Daoy (cell line): ENCODE measurements at places on chromosomes 2 and 18.

DNA sequence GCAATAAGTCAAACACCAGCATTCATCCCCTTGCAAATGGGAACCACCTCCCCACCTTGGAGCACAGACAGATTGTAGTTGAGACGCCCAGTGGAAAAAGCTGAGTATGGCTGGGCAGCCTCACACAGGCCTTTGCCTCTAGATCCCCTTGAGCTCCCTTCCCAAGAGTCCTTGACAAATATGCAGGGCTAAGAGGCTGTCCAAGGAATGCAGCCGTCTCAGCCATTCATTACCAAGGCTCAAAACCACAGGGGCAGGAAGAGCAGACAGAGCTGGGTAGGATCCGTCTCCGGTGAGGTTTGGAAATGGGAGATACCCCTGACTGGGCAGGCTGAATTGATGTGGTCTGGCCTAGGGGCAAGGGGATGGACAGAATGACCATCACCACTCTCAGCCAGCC lies 557.1 kb downstream of the TNS1 start:
- DNase-seq: no peak

GRCh38 chr18:69261406-69261805 lies 139.3 kb upstream of the DOK6 start:
- no peak for DNase-seq

GRCh38 chr2:96409081-96409819 lies 73.7 kb downstream of the NCAPH start:
- peak; percentile 79 for DNase-seq

- DNase-seq: no peak
Measured at GRCh38 chr18:13173578-13174145, 44.9 kb upstream of the LDLRAD4 start.

- DNase-seq: peak; percentile 54
Measured at GRCh38 chr2:173432049-173432754, 77.5 kb downstream of the CDCA7 start.

- peak; percentile 21 for DNase-seq
Measured at GRCh38 chr18:67425672-67426071, 90.8 kb downstream of the DSEL start.

DNA sequence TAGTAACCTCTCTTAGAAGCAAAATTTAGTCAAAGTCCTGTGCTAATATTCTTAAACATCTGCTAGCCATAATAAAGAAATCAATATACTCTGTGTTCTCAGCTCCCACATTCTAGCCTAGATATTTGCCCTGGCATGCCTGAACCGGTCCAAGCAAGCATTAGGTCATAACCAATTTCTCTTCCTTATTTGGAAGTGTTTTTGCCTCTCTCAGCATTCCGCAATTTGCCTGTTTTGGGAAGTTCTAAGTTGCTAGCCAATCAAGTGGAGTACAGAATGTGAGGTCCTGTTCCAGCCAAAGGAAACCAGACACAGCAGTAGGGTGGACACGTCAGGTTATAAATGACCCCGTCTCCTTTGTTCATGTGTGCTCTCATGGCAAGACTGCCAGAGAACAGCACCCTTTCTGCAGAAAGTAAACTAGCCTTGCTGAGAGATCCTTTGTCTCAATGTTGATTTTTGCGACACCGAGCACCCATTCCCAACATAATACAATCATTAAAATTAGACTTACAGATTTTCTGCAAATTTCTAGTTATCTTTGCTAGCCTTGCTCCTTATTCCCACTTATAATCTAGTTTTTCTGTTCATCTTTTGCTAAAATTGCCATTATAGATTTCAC lies 13.0 kb upstream of the SULT1C4 start:
- no peak for DNase-seq

- DNase-seq: no peak
Measured at GRCh38 chr2:232286001-232286868, 92.3 kb upstream of the ALPP start.

DNA sequence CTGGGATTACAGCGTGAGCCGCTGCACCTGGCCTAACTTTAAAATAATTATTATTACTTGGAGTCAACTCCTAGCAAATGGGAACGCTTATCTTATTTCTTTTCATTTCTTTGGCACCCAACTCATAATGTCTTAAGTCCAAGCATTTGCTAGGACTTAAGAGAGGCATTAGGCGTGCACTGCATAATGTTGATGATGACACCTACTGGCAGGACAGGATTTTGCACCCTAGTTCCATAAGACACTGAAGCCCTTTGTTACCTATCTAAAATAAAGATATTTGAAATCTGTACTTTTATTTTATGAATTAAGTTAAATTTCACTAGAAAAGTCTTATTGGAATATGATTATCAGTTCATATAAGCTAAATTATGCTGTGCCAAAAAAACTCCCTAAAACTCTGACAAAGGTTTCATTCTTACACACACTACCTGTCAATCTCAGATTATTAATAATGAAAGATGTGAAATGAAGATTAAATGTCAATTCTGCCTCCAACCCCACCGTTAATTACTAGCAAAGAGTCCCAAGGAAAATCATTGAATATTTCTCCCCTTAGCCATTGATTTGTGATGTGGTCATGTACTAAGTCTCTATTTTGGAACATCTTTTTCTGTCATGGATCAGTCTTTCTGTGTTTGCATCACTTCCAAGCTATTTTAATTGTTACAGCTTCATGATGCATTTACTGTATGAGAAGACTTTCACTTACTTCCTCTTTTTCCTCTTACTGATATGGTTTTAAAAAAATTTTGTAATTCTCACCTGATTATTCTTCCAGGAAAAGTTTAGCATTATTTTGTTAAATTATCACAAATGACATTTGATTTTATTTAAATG lies 12.7 kb upstream of the CDH2 start:
- peak; percentile 16 for DNase-seq

DNA sequence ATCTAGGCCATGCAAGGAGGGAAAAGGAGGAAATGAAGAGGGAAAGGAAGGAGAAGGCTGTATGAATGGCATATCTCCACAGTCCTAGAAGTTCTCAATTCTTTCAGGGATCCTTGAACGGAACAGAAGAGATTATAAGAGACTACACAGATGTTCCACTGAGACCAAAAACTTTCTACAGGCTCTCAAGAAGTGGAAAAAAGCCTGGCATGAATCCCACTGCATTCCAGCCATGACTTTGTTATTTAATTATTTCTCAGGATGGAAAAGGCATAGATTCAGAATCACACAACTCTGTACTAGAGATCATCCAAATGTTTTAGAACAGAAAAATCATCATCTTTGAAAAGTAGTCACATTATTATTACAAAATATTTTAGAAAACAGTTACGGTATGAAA lies 131.7 kb upstream of the CDH20 start:
- DNase-seq: no peak

DNA sequence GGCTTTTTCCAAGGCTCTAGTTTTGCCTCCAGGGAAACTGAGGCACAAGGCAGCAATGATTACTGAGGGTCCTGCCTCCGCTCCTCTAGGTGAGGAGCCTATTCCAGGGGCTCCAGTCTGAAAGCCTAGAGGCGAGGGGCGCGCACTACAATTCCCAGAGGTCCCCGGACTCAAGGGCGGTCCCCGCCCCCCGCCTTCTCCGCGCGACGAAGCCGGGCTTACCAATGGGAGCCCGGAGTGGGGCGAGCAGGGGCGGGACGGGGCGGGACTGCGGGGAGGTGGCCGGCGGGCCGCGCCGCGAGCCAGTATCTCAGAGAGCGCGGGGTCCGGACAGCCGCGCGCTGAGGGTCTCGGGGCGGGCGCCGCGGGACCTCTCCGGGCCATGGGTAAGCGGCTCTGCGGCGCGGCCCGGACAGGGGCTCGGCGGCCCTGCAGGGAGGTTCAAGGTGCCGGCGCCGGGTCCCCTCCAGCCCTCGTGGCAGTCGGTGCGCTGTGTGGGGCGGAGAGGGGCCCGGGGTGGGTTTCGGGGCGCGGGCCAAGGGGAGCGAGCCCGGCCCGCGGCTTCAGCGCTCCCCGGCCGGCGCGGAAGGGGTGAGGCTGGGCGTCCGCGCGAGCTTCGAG lies at the start of gene ARID5A:
Gene ARID5A, plus strand, starts transcription at position 308 of the 621 bp plus-strand sequence. Its CDS starts 75 bp downstream, at position 383.
- DNase-seq: peak; percentile 94

DNA sequence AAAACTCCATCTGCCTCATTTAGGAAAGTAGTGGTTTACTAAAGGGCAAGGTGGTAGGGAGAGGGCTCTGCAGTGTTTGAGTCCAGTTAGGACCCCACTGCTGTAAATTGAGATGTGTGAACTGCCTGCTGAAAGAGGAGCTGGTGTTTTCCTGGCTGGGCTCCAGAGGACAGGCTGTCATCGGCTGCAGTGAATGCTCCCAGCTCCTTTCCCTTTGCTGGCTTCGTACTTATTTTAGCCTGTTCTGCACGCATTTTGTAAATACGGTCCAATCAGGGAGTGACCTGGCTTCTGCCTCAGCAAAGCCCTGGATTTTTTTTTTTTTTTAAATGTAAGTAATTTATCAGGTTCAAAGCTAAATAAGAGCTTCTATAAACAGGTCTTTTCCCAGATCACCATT lies 37.5 kb downstream of the SLC4A3 start:
- DNase-seq: no peak

DNA sequence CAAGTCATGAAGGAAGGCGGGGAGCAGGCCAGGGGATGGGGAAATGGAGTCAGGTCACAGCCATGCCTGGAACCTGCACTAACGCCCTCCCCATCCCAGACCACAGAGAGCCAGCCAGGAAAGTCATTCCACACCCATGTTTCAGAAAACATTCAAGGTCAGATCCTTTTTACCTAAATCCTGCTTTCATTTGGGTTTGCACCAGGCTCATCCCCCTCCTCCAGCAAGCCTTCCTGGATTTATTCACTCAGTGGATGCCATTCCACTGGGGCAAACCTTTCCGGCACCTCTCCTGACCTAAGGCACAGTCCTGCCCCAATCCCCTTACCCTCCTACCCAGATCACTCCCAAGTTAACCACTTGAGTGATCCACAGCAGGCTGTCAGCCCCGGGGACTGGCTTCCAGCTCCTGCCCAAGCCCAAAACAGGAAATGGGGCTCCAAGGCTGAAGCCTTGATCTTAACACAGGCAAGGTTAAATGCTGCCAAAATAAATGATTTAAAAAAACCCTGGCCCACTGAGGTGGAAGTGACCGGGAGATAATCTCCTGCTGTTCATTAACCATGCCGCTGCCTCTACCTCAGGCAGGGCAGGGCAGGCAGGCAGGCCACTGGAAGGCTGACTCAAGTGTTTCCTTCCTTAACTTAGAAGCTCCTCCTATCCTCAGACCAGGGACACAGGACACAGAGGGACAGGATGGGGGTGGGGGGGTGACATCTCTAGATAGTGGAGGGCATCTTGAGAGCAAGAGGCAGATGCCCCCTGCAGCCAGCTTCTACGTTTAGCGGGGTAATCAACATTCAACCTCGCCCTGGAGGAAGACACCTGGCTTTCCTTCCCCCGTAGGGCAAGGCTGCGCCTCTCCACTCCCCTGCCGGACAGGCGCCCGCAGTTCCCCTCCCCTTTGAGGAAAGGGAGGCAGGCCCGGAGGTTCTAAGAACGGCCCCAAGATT lies 1.4 kb downstream of the RAB11FIP5 start:
- DNase-seq: peak; percentile 72

DNA sequence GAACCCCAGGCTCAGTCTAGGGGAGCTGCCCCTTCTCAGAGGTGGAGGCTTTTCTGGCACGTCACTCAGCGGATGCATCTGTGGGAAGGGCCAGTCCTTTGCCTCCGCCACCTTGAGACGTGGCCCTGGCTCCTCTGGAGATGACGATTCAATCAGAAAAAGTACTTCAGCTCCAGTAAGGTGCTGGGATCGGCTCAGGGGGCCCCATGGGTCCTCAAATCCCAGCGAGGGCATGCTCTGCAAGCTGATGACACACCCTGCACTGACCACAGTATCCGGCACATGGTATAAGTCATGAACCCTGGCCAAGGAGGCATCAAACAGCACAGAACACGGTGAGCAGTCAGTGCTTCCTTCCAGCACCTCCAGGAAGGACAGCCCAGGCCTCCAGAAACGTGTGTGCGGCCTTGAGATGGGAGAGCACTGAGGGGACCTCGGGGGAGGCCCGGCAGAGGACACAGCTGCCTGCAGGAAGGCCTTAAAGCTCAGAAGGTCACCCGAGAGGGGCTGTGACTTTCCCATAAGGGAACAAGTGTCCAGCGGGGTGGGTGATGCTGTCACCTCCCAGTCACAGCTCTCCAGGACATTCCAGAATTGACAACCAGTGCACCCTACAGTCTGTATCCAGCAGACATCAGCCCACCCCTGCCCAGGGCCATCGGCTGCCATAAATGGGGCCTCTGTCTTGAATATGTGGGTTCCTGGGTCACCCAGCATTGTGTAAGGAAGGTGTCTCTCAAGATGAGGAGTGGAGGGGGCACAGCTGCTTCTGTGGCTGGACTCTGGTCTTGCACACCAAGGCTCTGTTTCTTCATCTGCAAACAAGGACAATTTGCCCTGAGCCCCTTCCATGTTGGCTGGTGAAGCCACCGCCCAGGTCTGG lies 205.8 kb downstream of the NDUFA10 start:
- DNase-seq: no peak

DNA sequence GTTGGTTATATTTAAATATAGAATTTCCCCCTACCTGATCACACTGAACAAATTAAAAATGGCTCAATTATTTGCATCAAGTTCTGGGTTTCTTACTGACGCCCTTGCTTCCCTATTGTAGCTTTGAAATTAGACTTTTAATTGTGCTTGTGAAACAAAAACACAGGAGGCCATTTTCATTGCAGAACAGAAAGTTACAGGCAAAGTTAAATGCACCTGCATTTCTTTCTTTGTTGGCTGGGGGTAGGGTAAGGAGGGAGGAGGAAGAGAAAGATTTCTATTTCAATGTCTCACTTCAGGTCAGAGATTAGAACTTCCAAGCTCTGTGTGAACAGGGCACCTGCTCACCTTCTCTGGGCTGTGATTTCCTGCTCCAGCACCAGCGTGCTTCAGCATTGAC lies 199.6 kb downstream of the BCL11A start:
- DNase-seq: no peak

GRCh38 chr2:32260376-32260775 lies 4.3 kb downstream of the NLRC4 start:
- DNase-seq: no peak

DNA sequence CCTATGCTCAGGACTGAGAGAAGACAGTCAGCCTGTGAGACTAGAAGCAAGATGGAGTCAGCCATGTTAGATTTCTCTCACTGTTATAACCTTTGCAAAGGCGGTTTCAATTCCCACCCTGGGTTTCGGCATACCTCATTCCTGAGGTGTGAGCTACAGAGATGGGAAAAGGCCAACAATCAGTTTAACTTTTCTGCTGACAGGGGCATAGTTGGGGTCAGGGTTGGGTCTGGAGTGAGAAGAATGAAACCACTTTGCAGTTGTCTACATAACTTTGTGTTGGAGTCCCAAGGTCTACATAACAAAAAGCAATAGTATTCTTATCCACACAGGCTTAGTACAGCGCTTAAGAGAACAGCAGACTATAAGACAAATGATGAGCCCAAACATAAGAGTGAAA lies 28.1 kb upstream of the FEZ2 start:
- DNase-seq: no peak

GRCh38 chr18:4017480-4017879 lies 437.6 kb downstream of the DLGAP1 start:
- DNase-seq: peak; percentile 8

DNA sequence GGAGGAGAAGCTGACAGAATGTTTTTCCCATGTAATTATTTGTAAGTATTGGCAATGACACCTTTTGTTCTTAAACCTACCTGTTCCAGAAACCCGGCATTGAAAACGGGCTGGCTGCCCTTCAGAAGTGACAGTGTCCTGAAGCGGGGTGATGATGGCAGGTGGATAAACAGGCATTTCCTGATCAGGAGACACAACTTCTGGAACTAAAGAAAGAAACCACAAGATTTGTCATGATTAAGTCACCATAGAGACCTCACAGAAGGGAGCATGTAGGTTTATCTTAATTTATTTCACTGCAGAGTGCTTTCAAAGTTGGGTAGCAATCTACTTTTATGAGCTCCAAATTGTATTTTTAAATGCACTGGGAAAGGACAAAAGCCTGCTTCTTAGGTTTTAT lies 43.1 kb downstream of the TTN start:
- peak; percentile 10 for DNase-seq
